ENCODE measurements at places on chromosomes 7 and 10. TPM values are rescaled to one million over a fixed set of nuclear protein-coding genes. Genes with fewer than 3 reads are reported as not detected.

NSMCE4A gene
- total RNA-seq, result 79.7 TPM

KIAA1549 gene
- 0.15 TPM for total RNA-seq

HPSE2 gene
- total RNA-seq, result 0.18 TPM

AUTS2 gene
- 10.6 TPM for total RNA-seq

SPDYE5 gene
- total RNA-seq, result 0.23 TPM

OR6V1 gene
- not detected for total RNA-seq

TMEM236 gene
- 0.08 TPM for total RNA-seq

AS3MT gene
- total RNA-seq, result 1.3 TPM

DNA sequence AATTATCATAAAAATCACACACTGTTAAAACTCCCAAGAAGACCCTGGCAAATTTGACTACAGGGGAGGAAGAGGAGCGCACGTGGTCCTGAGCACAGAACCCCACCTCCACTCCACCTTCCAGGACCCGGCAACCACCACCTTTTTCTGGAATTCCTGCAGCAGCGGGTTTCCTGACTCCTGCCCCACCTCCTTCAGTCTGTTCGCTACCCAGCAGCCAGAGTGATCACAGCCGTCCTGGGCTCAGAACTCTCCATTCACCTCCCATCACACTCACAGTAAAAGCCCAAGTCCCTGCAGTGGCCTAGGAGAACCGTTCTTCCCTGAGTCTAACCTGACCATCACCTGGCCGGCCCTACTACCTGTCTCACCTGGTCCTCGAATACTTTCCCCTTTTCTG, 107.4 kb upstream of the FAM204A start:
- H3K4me1 ChIP-seq, result no peaks in the 10 kb centered on the region
- H3K4me3 ChIP-seq, result no peak overlapping the region
- H3K27me3 ChIP-seq, result peaks cover 12% of the 10 kb centered on the region
- H3K36me3 ChIP-seq, result no peaks in the 10 kb centered on the region
- no peak for DNase-seq

GRCh38 chr7:128831178-128831993, 1.2 kb downstream of the FLNC start:
- no peak for DNase-seq
- H3K4me1 ChIP-seq, result peaks cover 2% of the 10 kb centered on the region

DNA sequence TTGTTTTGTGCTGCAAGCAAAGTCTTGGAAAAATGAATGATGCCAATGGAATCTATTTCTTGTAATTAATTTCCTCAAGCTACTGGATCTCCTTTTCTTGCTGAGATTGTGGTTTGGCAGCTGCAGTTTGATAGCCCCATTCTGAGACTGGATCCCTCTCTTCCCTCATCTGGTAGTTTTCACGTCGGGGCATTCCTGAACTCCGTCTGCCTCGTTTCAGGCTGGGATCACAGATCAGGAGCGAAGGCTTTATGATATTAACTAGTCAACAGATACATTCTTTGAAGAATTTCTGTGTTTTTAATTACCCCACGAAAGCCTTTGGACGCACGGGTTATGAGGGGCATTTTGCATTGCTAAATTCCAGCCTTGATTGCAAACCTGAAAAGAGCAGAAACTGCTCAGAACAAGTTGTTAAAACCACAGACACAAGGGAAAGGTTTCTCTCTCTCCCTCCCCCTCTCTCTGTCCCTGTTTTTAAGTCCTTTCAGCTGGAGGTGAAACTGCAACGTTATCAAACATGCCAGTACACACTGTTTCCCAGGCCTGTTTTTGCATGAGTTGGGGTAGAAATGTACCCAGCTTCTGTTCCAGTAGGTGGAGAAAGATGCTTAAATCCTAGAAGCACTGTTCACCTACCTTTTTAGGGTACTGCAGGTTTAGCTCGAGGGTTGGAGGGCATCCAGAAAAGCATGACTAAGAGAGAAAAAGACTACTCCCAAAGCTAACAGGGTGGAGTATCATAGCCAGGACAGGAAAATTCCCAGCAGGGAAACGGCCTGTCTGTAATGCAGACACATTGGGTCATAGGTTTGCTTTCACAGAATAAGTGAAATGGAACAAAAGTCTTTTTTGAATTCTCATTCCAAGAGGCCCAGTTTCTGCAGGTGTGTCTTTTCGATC, 124.3 kb downstream of the CUX1 start:
- no peaks in the 10 kb centered on the region for H3K36me3 ChIP-seq
- H3K4me1 ChIP-seq, result no peaks in the 10 kb centered on the region
- H3K4me3 ChIP-seq, result no peak overlapping the region
- no peak overlapping the region for H3K27ac ChIP-seq
- H3K27me3 ChIP-seq, result no peaks in the 10 kb centered on the region

DNA sequence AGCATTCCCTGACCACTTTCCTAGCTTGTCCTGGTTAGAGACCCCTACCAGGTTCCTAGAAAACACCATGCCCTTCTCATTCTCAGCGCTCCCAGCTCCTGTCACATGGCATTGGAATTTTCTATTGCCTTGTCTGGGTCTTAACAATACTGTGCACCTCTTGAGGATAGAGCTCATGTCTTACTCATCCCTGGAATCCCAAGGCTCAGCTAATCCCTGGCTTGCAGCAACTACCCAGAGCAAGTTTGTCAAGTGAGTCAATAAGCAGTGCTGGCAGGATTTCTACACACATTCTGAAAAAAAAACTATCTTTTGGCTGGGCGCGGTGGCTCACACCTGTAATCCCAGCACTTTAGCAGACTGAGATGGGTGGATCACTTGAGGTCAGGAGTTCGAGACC, 11.7 kb upstream of the PRDX3 start:
- H3K36me3 ChIP-seq, result no peaks in the 10 kb centered on the region
- H3K4me3 ChIP-seq, result no peak overlapping the region
- H3K27me3 ChIP-seq, result no peaks in the 10 kb centered on the region
- no peak overlapping the region for H3K27ac ChIP-seq
- peaks cover 8% of the 10 kb centered on the region for H3K4me1 ChIP-seq

- no peaks in the 10 kb centered on the region for H3K4me1 ChIP-seq
- no peak for DNase-seq
- H3K27me3 ChIP-seq, result no peaks in the 10 kb centered on the region
- no peaks in the 10 kb centered on the region for H3K36me3 ChIP-seq
- H3K27ac ChIP-seq, result no peak within 1 kb of the TSS
These were observed at the start of gene VSTM4 for GRCh38 chr10:49115015-49115795. TSS of gene VSTM4 (minus strand) at chr10:49115522. CDS start at chr10:49115485, 37 bp downstream.

GRCh38 chr7:133183969-133184368, 68.9 kb upstream of the EXOC4 start:
- no peak overlapping the region for H3K27ac ChIP-seq
- no peaks in the 10 kb centered on the region for H3K4me1 ChIP-seq
- H3K27me3 ChIP-seq, result peaks cover 2% of the 10 kb centered on the region
- H3K36me3 ChIP-seq, result no peaks in the 10 kb centered on the region
- H3K4me3 ChIP-seq, result no peak overlapping the region

GRCh38 chr10:126301701-126302475, 86.4 kb downstream of the ADAM12 start:
- no peaks in the 10 kb centered on the region for H3K27me3 ChIP-seq
- no peak overlapping the region for H3K4me3 ChIP-seq
- H3K4me1 ChIP-seq, result no peaks in the 10 kb centered on the region
- no peak overlapping the region for H3K27ac ChIP-seq
- DNase-seq, result no peak

DNA sequence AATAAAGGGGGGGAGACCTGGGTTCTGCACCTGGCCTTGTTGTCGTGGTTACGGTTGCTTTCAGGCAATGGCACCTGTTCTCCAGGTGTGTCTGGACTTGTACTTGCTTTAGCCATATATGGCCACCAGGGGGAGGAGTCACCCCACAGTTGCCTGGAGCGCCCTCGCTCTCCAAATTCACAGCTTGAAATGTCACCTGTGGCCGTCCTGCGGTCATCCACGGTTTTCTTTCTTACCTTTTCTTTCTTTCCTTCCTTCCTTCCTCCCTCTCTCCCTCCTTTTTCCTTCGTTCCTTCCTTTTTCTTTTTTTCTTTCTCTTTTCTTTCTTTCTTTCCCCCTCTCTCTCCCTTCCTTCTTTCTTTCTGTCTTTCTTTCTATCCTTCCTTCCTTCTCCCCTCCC, 157.2 kb upstream of the ZNF92 start:
- H3K4me1 ChIP-seq, result no peaks in the 10 kb centered on the region
- peak; percentile 66 for DNase-seq
- no peak overlapping the region for H3K27ac ChIP-seq

DNA sequence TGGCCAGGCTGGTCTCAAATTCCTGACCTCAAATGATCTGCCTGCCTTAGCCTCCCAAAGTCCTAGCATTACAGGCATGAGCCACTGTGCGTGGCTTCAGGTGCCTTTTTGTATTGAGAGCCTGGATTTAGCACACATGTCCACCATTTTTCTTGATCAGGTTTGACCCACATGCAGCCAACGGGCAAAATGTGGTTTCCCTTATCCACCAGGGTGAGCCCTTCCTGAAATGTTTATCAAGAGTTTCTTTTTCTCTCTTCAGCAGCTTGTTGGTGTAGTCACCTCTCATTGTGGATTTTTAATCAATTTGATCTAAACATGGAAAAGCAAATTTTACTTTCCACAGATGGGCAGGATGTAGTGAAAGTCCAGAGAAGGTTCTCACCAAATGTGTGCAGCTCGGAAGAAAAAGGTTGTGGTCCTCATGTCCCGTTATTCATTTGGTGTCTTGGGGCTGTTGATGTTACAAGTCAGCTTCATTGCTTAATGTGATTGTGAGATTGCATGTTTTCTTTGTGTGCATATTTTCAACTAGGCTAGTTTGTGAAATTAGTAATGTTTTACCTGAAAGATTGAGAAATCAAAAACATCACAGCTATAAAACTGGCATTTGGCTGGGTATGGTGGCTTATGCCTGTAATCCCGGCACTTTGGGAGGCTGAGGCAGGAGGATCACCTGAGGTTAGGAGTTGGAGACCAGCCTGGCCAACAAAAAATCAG, 28.9 kb downstream of the GUSB start:
- H3K4me1 ChIP-seq, result no peaks in the 10 kb centered on the region
- no peak overlapping the region for H3K27ac ChIP-seq
- peaks cover 4% of the 10 kb centered on the region for H3K36me3 ChIP-seq
- no peak overlapping the region for H3K4me3 ChIP-seq
- DNase-seq, result no peak

DNA sequence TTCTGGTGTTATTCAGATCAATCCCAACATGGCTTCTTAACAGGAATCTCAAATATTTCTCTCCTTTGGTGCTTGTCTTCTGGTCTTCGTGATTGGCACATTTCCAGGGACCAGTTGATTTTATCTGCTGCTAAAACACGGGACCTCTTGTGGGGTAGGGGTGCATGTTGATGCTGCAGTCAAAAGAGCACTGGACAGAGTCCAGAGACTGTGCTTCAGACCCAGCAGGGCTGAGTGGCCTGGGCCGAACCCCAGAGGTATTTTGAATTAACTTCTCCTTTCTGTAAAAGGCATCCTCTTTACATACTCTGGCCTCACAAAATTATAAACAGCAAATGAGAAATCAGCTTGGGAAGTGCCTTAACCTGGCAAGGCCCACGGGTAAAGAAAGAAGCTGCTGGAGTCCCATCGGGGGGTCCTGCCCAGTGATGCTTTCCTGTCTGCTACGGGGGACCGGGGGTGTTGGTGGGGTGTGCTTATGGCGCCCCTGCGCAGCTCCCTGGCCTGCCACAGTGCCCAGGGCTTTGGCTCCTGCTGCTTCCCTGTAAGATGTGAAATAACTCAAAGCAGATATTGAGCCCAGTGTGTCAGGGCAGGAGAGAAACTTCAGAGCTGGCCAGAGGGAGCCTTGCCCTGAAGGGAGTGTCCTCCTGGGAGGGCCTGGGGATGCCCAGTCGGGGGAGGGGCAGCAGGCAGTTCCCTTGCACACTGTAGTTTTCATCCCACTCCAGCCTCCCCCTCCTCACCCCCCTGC, 230.5 kb downstream of the TCF7L2 start:
- H3K27me3 ChIP-seq, result no peaks in the 10 kb centered on the region
- no peaks in the 10 kb centered on the region for H3K36me3 ChIP-seq
- H3K4me1 ChIP-seq, result no peaks in the 10 kb centered on the region
- no peak overlapping the region for H3K27ac ChIP-seq
- no peak for DNase-seq

DNA sequence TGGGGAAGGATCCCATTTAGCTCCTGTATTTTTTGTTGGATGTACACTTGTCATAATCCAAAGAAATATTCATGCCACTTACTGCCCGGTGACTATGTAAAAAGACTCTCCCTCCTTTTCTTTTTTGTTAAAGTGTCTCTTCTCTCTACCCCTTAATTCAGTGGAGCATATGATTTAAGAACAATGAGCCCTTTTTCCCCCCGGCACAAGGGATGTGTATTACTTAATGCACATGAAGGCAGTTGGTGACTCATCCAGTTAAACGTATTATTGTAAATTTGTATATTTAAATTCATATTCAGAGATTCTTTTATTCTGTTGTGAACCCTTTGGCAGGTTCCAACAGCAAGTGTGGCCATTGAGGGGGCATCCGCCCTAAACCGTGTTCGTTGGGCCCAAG, 241.9 kb downstream of the SLC25A13 start:
- DNase-seq, result no peak
- no peak overlapping the region for H3K27ac ChIP-seq
- H3K36me3 ChIP-seq, result no peaks in the 10 kb centered on the region
- no peaks in the 10 kb centered on the region for H3K27me3 ChIP-seq
- no peak overlapping the region for H3K4me3 ChIP-seq
- peaks cover 9% of the 10 kb centered on the region for H3K4me1 ChIP-seq

DNA sequence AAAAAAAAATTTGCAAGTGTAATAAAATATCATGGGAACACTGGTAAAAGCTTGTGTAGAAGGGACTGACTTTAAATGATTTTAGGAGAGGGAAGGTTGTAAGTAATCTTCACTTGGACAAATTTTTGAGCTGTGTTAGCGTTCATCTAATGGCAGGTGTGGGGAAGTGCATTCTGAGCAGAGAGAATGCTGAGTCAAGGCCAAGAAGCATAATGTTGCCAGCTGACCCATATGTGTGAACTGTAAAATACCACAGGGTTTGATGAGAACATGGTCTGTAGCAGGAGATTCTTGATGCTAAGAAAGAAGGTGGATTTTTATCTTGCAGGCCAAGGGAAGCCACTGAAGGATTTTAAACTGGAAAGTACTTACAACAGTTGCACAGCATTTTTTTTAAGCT, 98.2 kb upstream of the ZNF32 start:
- H3K4me3 ChIP-seq, result no peak overlapping the region
- H3K4me1 ChIP-seq, result no peaks in the 10 kb centered on the region
- H3K27ac ChIP-seq, result no peak overlapping the region
- no peaks in the 10 kb centered on the region for H3K27me3 ChIP-seq

GRCh38 chr10:110244550-110244949, 37.1 kb downstream of the MXI1 start:
- no peak overlapping the region for H3K27ac ChIP-seq
- no peaks in the 10 kb centered on the region for H3K4me1 ChIP-seq
- no peak overlapping the region for H3K4me3 ChIP-seq
- no peaks in the 10 kb centered on the region for H3K27me3 ChIP-seq
- no peak for DNase-seq
- H3K36me3 ChIP-seq, result no peaks in the 10 kb centered on the region

- H3K27me3 ChIP-seq, result no peaks in the 10 kb centered on the region
- H3K27ac ChIP-seq, result no peak overlapping the region
- no peak for DNase-seq
- H3K36me3 ChIP-seq, result no peaks in the 10 kb centered on the region
- no peaks in the 10 kb centered on the region for H3K4me1 ChIP-seq
These were observed 14.5 kb upstream of the SIRT1 start for GRCh38 chr10:67869996-67870395.

GRCh38 chr10:88162852-88163251, 299.4 kb downstream of the PTEN start:
- H3K4me1 ChIP-seq, result no peaks in the 10 kb centered on the region
- no peaks in the 10 kb centered on the region for H3K36me3 ChIP-seq
- no peaks in the 10 kb centered on the region for H3K27me3 ChIP-seq
- no peak for DNase-seq
- no peak overlapping the region for H3K27ac ChIP-seq

All from T-cell (primary cell).